ENCODE measurements at places on chromosomes 6 and 20. TPM values are rescaled to one million over a fixed set of nuclear protein-coding genes. Genes with fewer than 3 reads are reported as not detected.

DNA sequence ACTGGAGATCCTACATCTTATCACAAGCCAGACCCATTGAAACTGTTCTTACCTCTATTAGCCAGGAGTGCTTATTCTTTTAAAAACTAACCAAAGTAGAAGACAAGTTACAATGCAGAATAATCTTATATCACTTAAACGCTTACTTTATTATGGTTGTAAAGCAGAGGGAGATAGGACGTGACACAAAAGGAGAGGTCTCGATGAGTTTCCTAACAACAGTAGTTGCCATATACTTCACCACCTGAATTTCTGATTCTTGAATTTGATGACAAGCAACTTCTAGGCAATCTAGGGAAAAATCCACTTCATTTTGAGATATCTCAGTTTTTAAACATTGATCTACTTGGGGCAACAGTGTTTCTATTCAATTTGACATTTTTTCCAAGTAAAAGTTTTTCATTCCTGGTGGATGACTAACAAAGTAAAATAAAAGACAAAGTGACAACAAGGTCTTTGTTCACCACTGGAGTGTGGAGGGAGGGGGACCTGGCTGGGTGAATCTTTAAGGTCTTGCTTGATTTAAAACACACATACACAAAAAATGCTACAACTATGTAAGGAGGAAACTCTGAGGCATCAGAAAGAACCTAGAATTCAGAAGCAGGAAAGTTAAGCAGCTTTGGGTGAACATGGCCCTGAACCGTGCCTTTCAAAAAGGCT lies 110.9 kb downstream of the SMLR1 start:
- no peak for DNase-seq

GRCh38 chr6:56695702-56696101 lies 53.0 kb upstream of the DST start:
- DNase-seq = no peak

GRCh38 chr20:48260129-48260756 lies 475.0 kb upstream of the SULF2 start:
- peak; percentile 30 for DNase-seq

DNA sequence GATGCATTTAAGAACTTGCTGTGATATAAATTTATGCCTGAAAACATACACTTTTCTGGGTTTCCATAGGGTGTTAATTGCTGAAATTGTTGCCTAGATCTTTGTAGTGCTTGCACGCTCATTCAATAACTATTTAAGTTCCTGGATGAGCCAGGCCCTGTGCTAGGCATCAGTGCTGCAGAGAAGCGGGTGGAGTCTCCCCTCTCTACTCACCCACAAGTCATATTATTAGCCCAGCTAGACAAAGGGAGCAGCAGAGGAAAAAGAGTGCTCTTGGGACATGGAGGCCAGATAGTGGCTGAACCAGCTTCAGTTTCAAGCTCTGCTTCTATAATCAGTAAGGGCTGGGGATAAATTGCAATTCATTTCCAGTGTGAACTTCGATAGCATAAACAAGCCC lies 329.1 kb downstream of the TFAP2B start:
- no peak for DNase-seq

DNA sequence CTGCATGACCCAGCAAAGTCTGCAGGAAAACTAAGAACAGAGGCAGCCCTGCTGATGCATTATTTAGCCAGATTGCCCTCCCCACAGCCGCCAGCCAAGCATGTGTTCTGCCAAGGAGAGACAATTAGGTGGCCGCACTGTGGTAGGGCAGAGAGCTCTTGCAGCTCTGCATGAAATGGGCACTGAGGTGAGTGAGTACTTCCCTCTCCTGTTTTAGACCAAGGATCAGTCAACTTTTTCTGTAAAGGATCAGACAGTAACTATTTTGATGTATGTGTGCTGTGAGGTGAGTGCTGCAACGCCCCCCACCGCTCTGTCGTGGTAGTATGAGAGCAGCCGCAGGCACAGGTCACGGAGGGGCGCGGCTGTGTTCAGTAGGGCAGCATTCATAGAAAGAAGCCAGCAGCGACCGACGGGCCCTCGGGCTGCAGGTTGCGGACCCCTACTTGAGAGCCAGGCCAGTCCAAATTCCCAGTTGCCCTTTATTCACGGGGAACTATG lies 23.8 kb upstream of the FAM50B start:
- DNase-seq = peak; percentile 70

DNA sequence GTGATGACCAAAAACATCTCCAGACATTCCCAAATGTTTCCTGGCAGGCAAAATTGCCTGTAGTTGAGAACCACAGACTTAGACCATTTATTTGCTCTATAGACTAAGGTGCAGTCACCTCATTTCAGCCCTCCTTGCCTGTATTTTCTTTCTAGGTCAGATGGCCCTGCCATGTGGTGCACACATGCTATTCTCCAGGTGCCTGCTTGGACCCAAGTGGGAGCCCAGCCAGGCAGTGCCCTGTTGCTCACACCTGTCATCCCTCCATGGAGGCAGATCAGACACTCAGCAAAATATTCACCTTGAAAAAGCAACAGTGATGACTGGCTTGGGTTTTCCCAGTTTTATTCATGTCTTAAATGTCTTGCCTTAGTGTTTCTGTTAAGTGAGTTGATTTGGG lies 311.4 kb downstream of the TFAP2C start:
- no peak for DNase-seq

DNA sequence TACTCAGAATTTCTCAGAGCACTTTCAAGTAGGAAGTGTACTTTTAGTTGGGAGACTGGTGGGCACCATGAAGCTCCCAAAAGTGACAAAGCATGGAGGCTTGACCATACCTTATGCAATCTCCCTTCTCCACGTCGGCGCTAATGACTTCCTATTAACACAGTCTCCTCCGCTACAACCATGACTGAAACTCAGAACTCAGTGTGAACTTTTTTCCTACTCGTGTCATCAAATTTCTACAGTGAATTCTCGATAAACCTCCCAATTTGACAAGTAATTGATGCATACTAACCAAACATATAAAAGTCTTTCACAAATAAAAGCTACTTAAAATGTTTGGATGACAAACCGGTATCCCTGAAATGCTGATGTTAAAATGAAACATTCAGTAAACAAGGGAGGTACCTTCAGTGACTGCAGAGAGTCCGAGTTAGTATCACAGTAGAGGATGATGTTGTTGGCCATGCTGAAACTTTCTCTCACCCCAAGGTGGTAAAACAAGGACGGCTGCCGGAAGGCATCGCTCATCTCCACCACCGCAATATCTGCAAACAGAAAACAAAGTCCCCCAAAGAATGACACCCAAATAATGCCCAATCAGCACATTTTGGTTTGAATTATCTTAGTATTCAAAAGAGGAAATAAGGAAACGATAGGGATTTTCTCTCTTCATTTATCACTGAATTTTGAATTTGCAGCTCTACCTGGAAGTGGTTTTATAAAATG lies 72.1 kb downstream of the MAP3K5 start:
- no peak for DNase-seq

GRCh38 chr6:168206661-168207274 lies 112.8 kb downstream of the DACT2 start:
- DNase-seq = no peak

DNA sequence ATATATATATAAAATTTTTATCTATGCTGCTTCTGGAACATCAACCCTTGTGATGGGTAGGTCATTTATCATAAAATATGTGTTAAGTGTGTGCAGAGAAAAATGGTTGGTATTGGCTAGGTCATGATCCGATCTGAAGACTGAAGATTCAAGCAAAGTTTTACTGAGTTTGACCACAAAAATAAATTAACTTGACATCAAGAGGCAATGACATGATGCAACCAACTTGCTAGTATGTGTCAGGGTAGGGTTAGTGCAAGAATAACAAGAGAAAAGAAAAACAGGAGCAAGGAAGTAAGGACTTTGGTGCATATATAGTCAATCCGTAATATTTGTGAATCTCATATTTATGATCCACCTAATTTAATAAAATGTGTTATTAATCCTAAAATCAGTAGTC lies 1202.0 kb upstream of the ADGRB3 start:
- DNase-seq = no peak

Gene MAK
- total RNA-seq = 0.38 TPM

Gene DPPA5
- not detected for total RNA-seq

Gene CLIC5
- 109 TPM for total RNA-seq

Gene RPS6KA2
- total RNA-seq = 95.7 TPM

Gene CTCFL
- not detected for total RNA-seq
